Posterior cingulate gyrus (tissue), 11 donors: ENCODE measurements at places on chromosomes 1 and 21.

DNA sequence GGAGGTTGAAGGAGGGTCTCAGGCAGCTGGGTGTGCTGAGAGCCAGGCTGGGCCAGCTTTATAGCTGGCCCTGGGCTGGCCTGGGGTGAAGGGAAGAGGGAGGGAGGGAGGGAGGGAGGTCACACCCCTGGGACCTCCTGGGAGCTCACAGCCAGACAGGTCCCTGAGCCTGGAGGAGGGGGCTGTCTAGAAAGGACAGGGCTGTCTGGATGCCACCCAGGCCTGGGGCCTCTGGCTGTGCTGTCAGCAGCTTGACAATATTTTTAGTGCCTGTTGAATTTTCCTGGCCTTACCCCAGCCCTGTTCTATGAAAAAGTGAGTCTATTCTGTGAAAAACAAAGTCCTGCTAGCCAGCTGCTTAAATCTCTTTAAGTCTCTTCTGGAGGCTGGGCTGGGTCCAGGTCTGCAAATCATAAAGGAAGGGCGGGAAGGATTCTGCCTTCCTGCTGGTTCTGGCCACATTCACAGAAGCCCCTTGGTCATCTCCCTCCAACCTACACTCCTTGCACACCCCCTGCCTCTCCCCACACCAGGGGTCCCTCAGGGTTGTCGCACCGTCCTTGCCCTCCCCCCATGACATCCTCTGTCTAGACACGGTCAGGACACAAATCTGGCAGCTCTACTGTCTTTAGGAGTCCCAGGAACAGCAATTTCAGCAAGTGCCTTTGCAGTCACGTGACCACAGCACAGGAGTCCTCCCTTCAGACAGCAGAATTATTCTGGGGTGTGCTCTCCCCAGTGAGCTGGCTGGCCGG lies at the start of gene LEFTY2:
Gene LEFTY2 (minus strand): TSS at position 34 of the 755 bp plus-strand sequence. CDS start 80 bp downstream, outside the sequence.
- DNase-seq, result no peak

DNA sequence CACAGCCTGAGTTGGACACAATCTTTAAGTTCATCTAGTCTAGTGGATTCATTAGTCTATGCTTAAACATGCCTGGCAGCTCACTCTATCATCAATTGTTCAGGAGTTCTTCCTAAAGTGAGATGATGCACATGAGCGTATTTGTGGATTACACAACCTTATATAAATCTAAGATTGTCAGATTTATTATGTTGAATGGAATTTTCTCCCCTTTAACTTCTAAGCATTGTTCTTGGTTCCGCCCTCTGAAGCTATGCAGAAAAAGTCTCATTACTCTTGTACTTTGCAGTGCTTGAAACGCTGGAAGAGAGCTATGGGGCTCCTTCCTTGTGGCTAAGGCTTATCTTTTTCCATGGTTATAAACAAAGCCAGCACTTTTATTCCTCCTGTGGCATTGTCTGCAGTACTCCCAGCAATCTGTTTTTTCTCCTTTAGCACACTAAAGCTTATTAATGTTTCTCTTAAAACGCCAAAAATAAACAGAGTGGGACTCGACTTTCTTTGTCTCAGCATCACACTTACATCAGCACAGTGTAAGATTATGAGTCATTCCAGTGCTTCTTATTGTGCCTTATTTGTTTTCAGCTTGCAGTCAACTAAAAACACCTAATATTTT lies 316.8 kb upstream of the CAMK1G start:
- DNase-seq, result no peak

- DNase-seq, result no peak
Observed at GRCh38 chr1:60998786-60999185, 83.6 kb upstream of the NFIA start.

- no peak for DNase-seq
Observed at GRCh38 chr1:89762386-89762778, 58.5 kb upstream of the LRRC8D start.

- DNase-seq, result no peak
Observed at GRCh38 chr1:226845624-226846023, 24.8 kb upstream of the PSEN2 start.

- no peak for DNase-seq
Observed at GRCh38 chr1:12661606-12662219, 17.8 kb downstream of the AADACL4 start.

DNA sequence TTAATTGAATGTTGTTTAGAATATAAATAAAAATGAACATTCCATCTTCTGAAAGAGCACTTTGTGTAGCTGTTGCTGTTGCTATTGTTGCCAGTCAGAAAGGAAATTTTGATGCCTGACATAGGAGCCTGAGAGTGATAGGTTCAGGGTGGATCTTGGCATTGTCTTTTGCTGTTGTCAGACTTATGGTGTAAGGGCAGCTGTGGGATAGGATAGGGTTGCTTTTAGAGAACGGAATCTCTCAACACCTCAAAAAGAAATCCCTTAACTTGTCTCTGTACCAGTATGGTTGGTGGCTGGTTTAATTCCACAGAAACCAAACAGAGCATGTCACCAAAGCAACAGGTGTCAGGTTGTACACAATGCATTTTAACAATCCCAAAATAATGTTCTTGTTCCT lies 62.7 kb downstream of the ESRRG start:
- DNase-seq, result no peak

DNA sequence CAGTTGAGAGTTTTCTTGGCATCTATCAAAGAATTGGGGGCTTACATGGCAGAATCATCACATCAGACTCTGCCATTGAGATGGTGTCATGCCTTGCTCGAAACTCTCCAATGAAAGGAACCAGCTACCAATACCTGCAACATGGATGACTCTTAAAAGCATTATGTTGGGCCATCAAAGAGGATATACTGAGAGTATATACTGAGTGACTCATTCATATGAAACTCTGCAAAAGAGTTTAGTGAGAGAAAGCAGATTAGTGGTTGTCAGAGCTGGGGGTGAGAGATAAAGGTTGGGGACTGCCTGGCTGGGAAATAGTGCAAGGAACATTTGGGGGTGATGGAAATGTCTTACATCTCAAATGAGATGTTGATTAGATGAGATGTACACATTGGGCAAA lies 14.7 kb upstream of the HMGB4 start:
- no peak for DNase-seq

DNA sequence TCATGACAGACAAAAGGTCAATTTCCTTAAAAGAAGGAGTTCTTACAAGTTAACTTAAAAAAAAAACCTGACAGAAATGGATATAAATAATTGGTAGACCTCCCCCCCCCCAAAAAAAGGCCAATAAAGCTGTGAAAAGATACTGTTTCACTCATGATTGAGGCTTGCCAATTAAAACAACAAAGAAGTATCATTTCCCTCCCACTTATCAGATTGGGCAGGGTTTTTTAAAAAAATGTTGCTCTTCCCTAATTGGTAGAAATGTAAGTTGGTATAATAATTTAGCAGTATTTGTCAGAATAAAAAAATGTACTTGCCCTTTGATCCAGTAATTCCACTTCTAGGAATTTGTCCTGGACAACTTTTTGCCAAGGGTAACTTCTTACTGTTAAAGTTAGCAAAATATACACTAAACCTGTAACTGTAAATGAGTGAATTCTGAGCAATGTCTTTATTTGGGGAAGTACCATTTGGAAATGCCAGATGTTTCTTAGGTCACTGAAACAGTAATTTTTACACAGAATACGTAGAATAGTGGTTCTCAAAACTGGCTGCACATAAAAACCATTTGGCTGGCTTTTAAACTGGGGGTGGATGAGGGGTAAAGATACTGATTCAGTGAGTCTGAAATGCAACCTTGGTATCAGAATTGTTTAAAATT lies 17.5 kb downstream of the RNF2 start:
- DNase-seq, result no peak
